ENCODE measurements at places on chromosomes 12 and 14. TPM values are rescaled to one million over a fixed set of nuclear protein-coding genes. Genes with fewer than 3 reads are reported as not detected.

DNA sequence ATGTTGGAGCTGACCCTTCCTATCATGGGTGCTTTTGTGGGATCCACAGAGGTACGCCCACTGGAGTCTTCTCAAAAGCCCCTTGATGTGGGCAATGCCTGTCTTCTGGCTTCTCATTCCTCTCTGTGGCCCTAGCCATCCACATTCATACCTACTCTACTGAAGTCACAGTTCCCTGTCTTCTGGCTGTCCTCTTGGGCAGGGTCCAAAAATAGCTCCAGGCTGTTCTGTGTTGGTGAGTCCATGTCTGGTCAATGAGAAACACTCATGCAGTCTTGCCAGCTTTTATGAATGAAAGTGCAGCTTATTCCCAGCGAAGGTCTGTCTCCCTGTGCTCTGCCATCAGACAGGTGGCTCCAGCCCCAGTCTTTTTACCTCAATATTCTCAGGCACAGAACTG, 135.9 kb upstream of the MDM1 start:
- no peak for DNase-seq

GRCh38 chr12:55693323-55694187, 14.1 kb downstream of the ITGA7 start:
- DNase-seq: no peak

DNA sequence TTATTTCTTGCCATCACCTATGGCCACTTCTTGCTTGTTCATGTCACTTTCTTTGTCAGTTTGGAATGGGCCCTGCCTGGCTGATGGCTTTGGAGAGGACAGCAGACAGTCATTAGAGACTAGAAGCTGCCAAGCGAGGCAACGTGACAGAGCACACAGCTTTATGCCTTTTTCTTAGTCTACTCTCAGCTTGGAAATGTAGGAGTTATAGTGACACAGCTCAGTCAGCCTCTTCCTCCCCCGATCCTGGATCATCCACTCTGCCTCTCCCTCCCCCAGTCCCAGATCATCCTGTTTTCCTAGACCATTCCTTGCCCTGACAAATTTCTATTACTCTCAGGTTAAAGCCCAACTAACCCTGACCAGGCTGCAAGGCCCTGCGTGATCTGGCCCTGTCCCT, 26.6 kb downstream of the ETV6 start:
- no peak for DNase-seq

- no peak for DNase-seq
These were observed 99.2 kb downstream of the HEATR5A start for GRCh38 chr14:31320922-31321766.

Gene HCAR1
- not detected for total RNA-seq

GRCh38 chr12:50401500-50402081, 906 bp downstream of the LARP4 start:
- peak; percentile 36 for DNase-seq

- peak; percentile 20 for DNase-seq
These were observed 13.0 kb upstream of the LEMD3 start for GRCh38 chr12:65156366-65156841.

DNA sequence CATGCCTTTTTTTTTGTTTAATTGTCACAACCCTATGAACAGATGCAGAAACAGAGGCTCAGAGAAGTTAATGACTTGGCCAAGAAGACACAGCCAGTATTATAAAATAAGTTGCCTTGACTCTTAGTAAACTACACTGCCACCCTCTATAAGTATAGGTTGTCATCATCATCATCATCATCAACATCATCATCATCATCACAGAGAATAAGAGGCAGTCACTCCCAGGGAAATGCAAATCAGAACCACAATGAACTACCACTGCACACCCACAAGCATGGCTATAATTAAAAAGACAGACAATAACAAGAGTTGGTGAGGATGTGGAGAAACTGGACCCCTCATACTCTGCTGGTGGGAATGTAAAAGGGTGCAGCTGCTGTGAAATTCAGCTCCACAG, 23.2 kb upstream of the C12orf76 start:
- DNase-seq: no peak

DNA sequence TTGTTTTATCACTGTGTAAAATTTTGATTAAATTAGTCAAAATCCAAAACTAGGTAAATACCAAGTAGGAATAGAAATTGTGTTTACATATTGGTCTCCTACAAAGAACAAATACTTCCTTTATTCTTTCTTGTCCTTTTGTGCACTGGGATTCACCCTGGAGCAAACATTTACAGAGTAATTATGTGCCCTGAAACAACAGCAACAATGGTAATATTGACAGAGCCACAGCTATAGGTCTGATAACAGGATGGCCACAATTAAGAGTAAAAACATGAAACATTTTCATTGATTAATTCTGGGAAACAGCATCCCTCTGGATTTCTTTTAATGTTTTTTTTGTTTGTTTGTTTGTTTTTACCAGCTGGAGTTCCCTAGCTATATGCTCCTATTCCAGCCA, 61.2 kb downstream of the SLC38A6 start:
- no peak for DNase-seq

- DNase-seq: no peak
These were observed 8.2 kb downstream of the TUBA1C start for GRCh38 chr12:49272790-49273725.

Gene PMCH
- total RNA-seq: not detected

DNA sequence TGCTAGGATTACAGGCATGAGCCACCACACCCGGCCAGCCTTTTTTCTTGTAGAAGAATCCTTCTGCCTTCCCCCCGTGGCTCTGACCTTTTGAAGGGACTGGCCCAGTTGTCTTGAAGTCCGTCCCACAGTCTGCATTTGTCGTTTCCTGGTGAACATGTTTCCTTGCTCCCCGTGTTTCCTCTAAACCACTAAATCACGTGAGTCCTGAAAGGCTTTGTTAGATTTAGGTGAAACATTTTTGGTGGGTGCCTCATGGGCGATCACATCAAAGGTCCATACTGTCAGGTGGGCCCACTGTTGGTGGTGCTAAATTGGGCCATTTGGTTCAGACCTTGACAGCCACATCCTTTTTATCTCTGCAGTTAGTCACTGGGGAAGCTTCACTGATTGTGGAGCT, 26.3 kb downstream of the MLXIP start:
- DNase-seq: no peak

Data from M059J (cell line).